ENCODE measurements at places on chromosomes 2 and 18. TPM values are rescaled to one million over a fixed set of nuclear protein-coding genes. Genes with fewer than 3 reads are reported as not detected.

DNA sequence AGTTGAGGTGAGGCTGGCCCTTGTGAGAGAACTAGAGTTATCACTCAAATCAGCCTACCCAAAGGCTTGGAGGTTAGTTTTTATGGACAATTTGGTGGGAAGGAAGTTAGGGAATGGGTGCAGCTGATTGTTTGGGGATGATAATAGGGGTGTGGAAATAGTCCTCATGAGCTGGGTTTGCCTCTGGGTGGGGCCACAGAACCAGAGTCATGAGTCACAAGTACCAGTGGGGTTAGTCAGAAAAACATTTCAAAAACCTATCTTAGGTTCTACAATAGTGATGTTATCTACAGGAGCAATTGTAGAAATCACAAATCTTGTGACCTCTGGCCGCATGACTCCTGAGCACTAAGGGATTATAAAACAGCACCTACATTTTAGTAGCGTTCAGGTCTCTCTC is 630.1 kb upstream of the PIK3C3 start:
- H3K27me3 ChIP-seq: no peaks in the 10 kb centered on the region
- H3K27ac ChIP-seq: no peak overlapping the region
- H3K36me3 ChIP-seq: no peaks in the 10 kb centered on the region
- no peaks in the 10 kb centered on the region for H3K4me1 ChIP-seq
- H3K4me3 ChIP-seq: no peak overlapping the region

DNA sequence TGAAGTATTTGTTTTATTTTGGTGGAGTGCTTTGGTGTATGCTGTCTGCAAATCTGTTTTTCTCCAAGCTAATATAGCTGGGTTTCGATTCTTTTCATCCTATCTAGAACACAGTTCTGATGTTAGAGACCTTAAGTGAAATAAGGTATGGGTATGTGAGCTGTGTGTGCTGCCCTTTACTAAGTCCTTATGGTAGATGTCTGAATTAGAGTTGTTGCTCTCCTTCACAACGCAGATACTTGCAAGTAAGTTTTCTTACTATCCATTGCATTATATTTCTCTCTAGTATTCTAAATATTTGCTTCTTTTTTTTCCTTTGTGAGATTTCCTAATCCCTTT is 38.6 kb downstream of the AGFG1 start:
- no peak overlapping the region for H3K27ac ChIP-seq
- H3K36me3 ChIP-seq: peaks cover 17% of the 10 kb centered on the region
- no peak overlapping the region for H3K4me3 ChIP-seq

GRCh38 chr2:99657691-99658258 is 168.0 kb upstream of the REV1 start:
- H3K4me3 ChIP-seq: no peak overlapping the region
- H3K36me3 ChIP-seq: peaks cover 84% of the 10 kb centered on the region
- DNase-seq: no peak
- no peaks in the 10 kb centered on the region for H3K4me1 ChIP-seq
- H3K27me3 ChIP-seq: no peaks in the 10 kb centered on the region

RNF152 gene
- total RNA-seq: 0.02 TPM
